ENCODE measurements at places on chromosomes 4 and X.

DNA sequence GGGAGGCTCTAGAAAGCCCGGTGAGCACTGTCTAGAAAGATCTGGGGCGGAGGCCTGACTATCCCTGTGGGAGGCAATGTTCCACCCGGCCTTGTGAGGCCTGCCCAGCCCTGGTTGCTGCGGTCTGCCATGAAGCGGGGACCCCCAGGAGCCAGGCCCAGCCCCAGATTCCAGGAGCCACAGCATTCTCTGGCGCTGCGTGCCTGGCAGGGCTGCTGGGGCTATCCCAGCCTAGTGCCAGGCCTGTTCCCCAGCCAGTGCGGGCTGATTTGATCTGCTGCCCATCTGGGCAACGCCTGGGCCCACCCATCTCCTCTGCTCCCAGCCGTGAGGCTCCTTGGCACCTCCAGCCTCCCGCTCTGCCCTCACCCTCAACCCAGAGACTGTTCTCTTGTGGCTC is 19.6 kb downstream of the ATP2B3 start:
- no peak for DNase-seq

DNA sequence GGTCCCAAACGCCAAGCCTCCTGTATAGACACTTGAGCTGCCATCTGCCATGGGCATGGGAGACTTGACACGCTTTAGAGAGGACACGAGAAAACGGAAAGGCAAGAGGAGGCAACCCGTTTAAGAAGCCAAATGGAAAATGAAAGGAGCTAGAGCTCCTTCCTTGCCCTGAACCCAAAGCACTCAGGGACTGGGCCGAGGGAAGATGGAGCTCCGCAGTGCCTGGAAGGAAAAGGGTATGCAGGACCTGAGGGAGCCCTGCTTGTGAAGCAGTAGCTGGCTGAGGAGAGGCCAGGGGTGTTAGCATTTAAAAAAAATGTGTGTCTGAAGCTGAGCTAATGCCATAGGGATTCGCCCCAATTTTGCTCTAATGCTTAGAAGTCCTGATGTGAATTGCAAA is 15.1 kb downstream of the MCF2 start:
- DNase-seq = no peak

- no peak for DNase-seq
Measured at GRCh38 chr4:78565971-78566372, 14.4 kb downstream of the ANXA3 start.

DNA sequence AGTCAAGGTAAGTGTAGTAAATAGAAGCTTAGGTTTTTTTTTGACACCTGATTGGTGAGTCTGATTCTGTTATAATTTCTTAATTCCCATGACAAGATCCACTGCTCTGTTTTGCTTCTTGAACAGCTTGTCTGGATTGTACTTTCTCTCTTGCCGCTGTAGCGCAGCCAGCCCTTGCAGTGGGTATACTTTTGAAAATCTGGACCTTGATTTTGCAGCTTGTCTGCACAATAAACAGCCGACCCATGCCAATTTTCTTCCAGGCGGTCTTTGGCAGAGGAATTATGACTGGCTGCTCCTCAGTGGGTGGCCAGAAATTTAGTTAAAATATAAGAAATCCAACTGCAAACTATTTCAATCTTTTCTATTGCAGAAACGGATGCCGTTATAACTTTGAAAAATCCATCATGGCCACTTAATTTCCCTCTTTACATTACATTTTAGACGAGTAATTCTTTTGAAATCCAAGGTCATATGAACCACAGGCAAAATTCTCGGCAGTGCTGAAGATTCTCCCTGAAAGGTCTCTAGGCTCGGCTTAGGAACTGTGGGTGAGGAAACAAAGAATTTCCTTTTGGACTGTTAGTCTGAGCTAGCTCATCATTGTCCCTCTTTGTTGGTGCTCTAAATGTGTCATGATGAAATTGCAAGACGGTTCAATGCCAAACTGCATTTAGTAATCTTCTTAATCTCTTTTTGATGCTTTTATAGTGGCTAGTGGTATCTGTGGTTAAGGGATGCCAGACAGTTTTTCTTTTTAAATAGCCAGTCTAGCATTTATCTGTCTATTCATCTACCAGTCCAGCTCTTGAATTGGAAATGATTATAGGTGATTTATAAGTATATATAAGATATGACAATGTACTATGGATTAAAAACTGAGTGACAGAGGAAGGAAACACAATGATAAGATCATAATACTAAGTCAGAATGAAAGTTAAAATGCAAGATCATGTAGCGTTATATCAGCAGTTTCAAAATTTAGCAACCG is 31.5 kb upstream of the PTTG2 start:
- DNase-seq = no peak

DNA sequence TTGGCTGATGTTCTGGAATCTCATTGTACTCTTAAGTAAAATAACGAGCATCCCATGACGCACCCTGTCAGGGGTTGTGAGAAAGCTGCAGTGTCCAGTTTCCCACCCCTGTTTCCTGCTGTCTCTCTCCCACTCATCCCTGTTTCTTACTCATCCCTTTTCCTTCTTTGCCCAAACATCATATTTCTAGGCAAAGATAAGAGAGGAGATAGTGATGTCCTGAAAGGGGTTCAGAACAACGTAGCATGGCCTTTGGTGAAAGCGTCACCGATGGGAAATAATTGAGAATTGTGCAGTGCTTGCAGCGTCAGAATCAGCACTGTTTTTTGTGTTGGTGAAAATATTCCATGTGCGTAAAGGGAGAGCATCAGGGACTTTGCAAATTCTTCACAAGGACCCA is 23.5 kb upstream of the TMEM165 start:
- DNase-seq = no peak

DNA sequence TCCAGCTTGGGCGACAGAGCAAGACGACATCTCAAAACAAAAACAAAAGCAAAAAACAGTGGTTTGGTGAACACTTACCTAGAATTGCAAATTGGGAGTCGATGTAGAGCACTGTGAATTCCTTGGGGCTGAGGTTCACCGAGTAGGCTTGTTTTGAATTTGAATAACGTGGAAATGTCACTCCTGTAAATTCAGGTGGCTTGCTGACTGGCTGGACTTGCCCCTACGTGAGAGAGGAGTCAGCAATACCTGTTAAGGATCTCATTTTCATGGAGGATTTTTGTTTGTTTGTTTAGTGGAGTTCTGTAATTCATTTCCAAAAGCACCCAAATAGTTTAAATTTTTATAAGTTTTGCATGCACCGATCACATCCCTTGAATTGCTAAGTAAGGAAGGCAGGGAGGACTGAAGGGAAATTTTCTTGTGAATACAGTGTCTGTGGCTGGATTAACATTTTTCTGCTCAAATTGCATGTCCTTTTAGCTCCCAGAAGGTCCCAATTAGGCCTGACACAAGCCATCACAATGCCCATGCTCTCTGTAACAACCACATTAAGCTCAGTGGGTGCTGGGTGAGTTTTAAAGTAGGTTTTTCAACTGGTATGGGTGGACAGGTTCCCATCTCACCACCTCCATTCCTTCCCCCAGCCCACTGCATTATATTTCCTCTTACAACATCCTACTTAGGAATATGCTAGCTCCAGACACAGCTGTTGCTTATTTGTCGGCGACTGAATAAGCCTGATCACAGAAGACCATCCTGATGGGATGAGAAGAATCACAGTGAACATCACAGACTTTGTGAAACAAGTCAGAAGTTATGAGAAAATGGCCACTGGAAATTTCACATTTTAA is 58.5 kb upstream of the TTC29 start:
- DNase-seq = no peak

DNA sequence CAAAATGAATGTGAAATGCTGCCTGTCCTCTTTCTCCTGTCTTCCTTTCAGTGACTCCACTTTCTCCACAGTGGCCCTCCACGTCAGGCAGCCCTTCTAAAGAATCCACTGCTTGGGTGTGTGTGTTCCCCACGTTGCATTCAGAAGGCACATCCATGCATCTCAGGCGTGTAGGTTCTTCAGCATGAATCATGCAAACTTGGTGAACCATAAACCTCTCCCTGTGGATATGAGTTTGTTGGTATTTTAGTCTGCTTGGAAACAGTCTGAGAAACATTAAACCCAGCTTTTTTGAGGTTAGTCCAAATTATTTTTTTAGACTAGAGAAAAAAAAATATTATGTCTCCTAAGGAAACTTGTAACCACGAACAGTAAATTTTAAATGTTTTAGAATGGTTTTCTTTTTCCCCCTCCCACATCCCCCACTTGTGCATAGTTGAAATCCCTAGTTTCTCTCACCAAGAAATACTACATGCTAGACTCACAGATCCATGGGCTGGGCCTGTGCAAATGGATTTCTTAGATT is 251.6 kb downstream of the CBR4 start:
- no peak for DNase-seq

- DNase-seq = no peak
Measured at GRCh38 chr4:184826691-184827270, 1.0 kb upstream of the ACSL1 start.

DNA sequence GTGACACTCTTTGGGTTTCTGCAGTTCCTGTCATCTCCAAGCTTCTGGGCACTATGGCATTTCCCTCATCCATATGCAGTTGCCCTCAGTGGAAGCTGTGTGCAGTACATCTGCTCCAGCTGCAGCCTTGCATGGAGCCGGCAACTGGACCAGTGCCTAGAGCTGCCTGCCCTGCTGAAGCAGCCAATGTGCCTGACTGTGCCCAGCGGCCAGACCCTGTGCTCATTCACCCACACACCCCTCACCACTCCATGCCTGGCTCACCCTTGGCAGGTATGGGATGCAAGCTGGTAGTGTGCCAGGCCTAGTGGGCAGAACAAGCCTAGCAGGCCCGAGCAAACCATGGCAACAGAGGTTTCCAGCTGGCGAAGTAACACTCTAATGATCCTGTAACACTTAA is 370.8 kb downstream of the FSTL5 start:
- no peak for DNase-seq

DNA sequence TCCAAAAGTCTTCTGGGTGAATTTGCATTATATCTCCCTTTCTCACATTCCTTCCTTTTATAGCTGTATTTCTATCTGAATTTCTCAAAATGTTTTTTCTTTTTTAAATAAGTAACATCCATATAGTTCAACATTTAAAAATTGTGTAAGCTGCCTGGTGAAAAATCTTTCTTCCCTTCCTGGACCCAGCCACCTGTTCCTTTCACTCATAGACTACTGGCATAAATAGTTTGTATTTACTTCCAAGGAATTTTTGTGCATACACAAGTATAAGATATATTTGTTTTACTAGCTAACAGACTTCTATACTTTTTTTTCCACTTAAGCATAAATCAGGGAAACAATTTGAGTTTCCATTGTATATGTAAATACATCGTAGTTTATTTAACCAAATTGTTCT is 35.7 kb downstream of the PACRGL start:
- DNase-seq = no peak

- DNase-seq = no peak
Measured at GRCh38 chrX:30892591-30892990, 3.5 kb upstream of the TAB3 start.

- DNase-seq = no peak
Measured at GRCh38 chr4:88015659-88016295, 8.3 kb downstream of the PKD2 start.

DNA sequence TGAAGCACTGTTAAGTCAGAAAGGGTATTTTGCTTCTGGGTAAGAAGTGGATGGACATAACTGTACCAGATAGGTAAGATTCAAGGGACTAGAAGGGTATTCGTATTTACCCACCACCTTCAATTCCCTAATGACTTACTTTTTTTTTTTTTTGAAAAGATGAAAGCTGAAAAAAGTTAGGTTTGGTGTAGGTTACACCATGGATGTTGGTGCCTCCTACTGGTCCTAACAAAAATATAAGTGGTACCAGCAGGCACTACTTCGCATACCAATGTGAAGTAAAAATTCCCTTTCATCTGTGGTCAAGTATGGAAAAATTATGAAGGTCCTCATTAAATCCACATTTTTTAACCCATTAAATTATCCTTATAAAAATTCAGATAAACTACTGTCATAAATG is 7.2 kb downstream of the ANKRD17 start:
- DNase-seq = no peak

DNA sequence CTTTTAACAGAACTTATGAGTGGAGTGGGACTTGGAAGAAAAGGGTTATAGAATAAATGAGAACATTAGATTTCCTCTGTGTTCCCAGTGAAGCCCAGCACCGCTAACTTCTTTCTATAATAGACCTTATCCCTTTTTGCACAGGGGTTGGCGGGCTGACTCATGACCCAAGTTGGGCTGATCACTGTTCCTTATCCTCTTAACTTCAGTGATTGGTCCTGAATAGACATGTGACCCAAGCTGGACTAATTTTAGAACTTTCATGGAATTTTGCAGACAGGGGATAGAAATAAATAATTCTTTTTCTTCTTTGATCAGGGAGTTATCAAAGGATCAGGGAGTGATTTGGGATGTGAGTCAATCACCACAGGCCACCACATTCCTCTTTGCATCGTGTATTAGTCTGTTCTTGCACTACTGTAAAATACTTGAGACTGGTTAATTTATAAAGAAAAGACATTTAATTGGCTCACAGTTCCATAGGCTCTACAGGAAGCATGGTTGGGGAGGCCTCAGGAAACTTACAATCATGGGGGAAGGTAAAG is 75.9 kb downstream of the UCHL1 start:
- no peak for DNase-seq

DNA sequence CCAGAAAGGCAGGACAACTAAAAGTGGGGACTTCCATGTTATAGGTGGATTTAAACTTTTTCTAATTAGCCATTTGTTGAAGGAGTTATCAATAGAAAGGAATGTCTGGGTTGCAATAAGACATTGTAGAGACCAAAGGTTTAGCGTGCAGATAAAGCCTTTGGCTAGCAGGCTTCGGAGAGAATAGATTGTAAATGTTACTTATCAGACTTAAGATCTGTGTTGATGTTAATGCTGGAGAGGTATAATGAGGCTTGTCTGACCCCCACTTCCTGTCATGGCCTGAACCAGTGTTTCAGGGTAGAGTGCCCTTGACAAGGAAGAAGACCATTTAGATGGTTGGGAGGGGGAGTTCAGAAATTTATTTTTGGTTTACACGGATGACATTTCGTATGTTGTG is 67.1 kb upstream of the SPIN4 start:
- DNase-seq = no peak

- DNase-seq = peak; percentile 13
Measured at GRCh38 chrX:132092439-132093065, 35.3 kb downstream of the FRMD7 start.

GRCh38 chrX:79259073-79259689 is 108.0 kb downstream of the ITM2A start:
- DNase-seq = peak; percentile 42

DNA sequence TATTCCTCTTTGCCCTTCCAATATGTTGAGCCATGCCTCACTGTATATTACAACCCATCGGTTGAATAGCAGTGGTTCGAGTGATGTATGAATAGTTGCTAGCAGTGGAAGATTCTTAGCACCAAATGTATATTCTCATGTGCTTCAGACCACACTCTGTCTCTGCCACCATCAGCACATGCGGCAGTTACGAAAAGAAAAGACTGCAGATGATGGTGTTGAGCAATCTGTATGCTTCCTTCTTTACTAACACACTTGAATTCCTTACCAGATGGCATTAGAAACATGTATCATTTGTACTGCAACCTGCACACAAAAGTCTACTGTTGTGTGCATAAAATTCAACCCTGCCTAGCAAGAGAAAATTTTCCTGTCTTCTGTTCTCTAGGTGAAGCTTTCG is 214.6 kb downstream of the ENOX2 start:
- no peak for DNase-seq
